ENCODE measurements at places on chromosomes 4 and X.
A peak's percentile ranks its signal among the peaks of the same experiment; 100 is the strongest.

DNA sequence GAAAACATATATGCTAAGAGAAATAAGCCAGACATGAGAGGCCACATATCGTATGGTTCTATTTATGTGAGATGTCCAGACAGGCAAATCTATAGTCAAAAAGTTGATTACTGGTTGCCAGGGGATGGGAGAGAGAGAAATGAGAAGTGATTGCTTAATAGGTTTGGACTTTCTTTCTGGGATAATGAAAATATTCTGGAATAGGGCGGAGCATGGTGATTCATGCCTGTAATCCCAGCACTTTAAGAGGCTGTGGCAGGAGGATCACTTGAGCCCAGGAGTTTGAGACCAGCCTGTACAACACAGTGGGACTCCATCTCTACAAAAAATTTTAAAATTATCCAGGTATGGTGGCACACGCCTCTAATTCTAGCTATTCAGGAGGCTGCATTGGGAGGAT is 22.4 kb downstream of the RBM47 start:
- no peak for DNase-seq

DNA sequence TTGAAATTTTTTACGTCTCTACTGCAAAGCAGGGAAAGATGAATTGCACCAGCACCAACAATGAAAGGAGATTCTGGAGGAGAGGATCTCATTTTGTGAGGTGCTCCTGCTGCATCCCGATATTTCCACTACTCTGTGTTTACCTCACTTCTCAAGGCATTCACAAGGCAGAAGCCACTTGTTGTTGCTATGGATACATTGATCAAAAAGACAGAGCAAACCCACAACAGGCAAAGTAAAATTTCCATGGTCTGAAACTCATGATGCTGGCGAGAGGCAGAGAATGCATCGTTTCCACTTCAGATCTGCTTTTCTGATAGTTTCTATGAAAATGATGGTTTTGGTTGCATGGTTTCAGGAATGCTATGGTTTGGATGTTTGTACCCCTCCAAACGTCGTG is 323.3 kb downstream of the ASMT start:
- DNase-seq: no peak

- DNase-seq: peak; percentile 54
Observed at GRCh38 chr4:103075894-103076746, 441 bp downstream of the SLC9B2 start.

- DNase-seq: no peak
Observed at GRCh38 chr4:36043901-36044300, 200.4 kb downstream of the ARAP2 start.

DNA sequence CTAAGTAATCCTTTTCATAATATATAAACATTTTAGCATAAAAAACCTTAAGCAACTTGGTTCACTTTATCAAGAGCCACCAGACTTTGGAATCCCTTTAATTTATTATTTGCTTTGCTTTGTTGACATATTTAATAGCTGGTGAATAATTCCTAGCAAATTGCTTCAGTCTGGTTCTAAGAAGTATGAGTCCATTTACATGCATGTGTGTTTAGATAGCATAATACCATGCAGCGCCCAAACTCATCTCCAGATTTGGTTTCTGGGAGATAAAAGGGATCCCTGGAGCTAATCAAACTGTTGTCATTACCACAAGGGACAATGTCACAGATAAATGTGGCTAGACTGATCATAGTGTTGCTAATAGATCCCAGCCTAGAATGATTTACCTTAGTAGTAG is 111.8 kb downstream of the TMEM144 start:
- DNase-seq: no peak

- no peak for DNase-seq
Observed at GRCh38 chrX:65925592-65925991, 114.3 kb downstream of the VSIG4 start.

DNA sequence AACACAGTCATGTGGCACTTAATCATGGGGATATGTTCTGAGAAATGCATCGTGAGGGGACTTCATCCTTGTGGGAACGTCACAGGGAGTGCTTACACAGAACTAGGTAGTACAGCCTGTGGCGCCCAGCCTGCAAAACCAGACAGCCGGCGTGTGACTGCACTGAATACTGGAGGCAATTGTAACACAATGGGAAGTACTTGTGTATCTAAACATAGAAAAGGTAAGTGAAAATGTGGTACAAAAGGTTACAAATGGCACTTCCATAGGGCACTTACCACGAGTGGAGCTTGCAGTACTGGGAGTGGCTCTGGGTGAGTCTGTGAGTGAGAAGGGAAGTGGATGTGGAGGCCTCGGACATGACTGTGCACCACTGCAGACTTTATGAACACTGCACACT is 5.2 kb downstream of the TLR3 start:
- DNase-seq: no peak

DNA sequence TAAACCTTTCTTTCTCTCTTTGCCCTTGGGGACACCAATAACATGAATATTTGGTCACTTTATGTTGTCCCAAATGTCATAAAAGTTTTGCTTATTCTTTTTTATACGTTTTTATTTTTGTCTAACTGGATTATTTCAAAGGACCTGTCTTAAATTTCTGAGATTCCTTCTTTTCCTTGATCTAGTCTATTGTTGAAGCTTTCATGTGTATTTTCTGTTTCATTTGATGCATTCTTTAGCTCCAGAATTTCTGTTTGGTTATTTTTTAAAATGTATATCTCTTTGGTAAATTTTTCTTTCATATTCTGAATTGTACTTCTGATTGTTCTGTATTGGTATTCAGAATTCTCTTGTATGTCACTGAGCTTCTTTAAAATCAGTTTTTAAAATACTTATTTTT is 88.3 kb downstream of the PTCHD1 start:
- DNase-seq: no peak

GRCh38 chr4:76758996-76759395 is 138.9 kb downstream of the SOWAHB start:
- no peak for DNase-seq

- DNase-seq: peak; percentile 78
Observed at GRCh38 chr4:81562093-81562492, 90.4 kb upstream of the RASGEF1B start.

DNA sequence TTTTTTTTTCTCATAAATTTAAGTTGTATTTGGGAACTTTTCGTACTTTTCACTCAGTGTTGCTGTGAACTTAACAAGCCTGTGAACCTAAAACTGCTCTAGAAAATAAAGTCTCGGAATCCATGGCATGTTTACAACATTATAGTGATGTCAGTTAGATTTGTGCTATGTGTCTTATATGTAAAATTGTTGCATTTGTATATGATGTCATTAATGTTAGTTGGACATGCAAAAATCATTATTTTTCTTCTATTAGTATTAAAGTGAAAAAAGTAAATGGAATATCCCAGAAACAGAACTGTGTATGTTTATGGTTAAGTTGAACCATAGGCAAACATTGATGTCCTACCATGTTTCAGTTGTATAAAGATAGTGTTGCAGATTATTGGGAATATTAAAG is 85.2 kb downstream of the STIM2 start:
- DNase-seq: no peak

GRCh38 chr4:11081006-11081405 is 347.7 kb downstream of the HS3ST1 start:
- no peak for DNase-seq

DNA sequence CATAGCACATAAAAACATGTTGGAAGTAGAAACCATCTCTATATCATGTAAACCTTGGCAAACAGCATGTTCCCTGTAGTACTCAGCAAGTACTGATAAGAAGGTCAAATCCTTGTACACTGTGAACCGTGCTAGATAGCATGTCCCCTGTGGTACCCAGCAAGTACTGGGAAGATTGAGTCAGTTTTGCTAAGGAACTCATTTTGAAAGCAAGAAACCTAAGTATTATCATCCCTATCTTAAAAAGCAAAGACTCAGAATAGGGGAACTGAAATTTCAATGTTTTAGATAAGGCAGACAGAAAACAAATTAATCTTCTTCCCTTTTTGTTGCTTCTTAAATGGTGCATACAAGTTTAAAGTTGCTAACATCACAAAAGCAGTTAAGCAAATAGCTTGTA is 180.2 kb downstream of the RBM46 start:
- DNase-seq: no peak

- DNase-seq: no peak
Observed at GRCh38 chr4:125191232-125191631, 123.5 kb upstream of the FAT4 start.

DNA sequence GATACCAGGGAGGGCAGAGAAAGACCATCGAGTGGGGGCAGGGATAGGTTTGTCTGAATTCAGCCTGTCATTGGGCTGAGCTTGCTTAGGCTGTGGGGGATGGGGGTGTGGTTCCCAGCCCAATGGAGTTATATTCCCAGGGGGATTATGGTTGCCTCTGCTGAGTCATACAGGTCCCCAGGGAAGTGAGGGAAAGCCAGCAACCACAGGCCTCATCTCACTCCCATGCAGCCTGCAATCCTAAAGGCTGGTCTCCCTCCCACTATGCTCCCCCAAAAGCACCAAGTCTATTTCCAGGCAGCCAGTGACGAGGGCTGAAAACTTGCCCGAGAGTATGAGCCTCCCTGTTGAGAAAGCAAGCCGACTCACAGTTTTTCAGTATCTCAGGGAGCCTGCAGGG is 39.3 kb downstream of the AFM start:
- DNase-seq: no peak

DNA sequence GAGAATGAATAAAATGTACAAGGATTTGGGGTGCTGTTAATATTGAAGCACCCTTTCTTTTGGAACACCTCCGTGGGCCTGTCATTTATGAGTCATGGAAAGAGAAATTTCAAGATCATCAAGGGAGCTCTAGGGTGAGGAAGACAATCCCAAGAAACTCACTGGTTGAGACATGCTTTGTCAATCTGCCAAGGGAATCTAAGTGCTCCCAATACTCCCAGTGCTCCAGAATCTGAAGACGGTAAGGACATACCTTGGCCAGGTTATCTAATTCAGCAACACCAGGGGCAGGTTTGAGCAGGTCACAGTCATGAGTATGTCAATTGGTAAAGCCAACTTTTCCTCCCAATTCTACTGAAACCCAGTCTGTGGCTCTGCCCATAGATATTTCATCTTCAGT is 556.4 kb upstream of the CPEB2 start:
- DNase-seq: peak; percentile 2

GRCh38 chrX:131477498-131477897 is 66.4 kb upstream of the OR13H1 start:
- no peak for DNase-seq

DNA sequence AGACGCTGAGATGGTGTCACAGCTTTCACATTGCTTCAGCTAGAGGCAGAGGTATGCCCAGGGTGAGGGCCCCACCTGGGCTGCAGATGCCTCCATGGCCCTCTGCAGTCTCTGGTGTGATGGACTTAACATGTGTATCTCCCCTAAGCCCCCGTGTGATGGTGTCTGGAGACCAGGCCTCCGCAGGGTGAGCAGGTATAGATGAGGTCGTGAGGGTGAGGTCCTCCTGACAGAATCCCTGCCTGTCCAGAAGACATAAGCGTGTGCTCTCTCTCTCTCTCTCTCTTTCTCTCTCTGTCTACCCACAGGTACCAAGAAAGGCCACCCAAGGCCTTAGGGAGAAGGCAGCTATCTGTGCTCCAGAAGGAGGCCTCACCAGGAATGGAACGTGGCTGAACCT is 50.9 kb downstream of the CPZ start:
- DNase-seq: no peak

DNA sequence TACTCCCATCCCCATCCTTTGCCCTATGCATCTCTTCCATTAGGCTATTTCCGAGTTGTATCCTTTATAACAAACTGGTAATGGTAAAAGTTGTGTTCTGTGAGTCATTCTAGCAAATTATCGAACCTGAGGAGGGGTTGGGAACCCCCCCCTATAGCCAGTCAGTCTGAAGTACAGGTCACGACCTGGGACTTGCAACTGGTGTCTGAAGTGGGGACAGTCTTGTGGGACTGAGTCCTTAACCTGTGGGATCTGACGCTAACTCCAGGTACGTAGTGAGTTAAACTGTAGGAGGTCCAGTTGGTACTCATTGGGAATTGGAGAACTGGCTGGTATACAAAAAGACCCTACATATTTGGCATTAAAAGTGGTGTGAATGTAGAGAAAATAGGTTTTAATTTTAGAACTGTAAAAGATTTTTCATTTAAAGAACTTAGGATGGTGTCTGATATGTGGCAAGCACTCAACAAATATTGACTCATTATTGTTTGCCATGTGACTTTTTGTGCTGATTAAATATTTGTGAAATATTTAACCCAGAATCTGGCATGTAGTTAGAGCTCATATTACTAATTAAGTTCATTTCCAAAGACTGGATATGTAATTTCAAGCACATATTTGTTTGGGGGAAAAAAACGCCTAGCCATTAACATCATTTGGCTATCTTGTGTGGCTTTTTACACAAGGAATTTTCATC is 50.7 kb downstream of the CHST7 start:
- DNase-seq: no peak

- DNase-seq: no peak
Observed at GRCh38 chrX:148771440-148771839, 271.0 kb downstream of the AFF2 start.

DNA sequence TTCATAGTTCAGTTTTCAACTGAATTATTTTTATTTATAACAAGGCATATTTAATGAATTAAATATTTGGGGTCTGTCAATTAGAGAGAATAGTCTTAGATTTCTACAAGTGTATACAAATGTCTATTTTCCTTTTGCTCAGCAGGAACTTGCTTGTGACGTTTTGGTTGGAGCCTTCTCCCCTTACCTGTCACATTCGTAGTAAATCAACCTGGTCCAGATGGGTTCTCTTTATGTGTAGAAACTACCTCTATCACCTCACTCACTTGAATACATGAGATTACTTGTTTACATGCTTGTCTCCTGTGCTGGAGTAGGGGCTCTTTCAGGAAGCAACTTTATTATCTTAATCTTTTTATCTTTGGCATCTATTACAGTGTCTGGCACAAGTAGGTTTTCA is 938.3 kb upstream of the IGFBP7 start:
- DNase-seq: no peak

- no peak for DNase-seq
Observed at GRCh38 chrX:3231766-3232165, 114.7 kb downstream of the MXRA5 start.

GRCh38 chr4:146095860-146096259 is 79.7 kb upstream of the LSM6 start:
- no peak for DNase-seq

DNA sequence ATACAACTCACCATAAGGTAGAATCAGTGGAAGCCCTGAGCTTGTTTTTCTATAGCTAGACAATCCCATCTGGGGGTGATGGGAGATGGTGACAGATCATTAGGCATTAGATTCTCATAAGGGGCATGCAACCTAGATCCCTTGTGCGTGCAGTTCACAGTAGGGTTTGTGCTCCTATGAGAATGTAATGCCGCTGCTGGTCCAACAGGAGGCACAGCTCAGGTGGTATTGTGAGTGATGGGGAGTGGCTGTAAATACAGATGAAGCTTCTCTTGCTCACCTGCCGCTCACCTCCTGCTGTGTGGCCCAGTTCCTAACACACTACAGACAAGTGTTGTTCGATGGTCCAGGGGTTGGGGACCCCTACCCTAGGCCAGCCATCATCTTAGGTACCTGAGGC is 5.9 kb upstream of the GATB start:
- no peak for DNase-seq

DNA sequence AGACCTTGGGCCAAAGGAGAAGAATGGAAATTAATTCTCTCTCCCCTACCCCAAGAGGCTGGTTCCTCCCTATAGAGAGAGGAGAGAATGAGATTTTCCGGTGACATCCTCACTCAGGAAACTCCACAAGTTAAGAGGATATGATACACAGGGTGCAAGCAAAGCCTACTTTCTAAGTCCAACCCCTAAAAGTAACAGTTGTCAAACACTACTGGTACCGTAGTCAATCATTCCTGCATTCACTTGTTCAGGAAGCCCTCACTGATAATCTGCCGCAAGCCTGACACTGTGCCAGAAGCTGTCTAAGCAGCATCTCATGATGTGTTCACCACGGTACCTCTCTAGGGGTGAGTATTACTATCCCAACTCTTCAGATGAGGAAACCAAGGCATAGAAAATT is 41.7 kb downstream of the KDR start:
- no peak for DNase-seq
